ENCODE measurements at places on chromosomes 3 and 15. TPM values are rescaled to one million over a fixed set of nuclear protein-coding genes. Genes with fewer than 3 reads are reported as not detected.

GRCh38 chr3:155495387-155495786 is 201.9 kb upstream of the STRIT1 start:
- no peak for DNase-seq

- DNase-seq = no peak
Observed at GRCh38 chr3:75985432-75985831, 200.1 kb upstream of the ZNF717 start.

- DNase-seq = no peak
Observed at GRCh38 chr3:129315998-129316247, 37.3 kb downstream of the HMCES start.

- peak; percentile 77 for DNase-seq
Observed at GRCh38 chr3:170049146-170050000, 11.6 kb downstream of the GPR160 start.

DNA sequence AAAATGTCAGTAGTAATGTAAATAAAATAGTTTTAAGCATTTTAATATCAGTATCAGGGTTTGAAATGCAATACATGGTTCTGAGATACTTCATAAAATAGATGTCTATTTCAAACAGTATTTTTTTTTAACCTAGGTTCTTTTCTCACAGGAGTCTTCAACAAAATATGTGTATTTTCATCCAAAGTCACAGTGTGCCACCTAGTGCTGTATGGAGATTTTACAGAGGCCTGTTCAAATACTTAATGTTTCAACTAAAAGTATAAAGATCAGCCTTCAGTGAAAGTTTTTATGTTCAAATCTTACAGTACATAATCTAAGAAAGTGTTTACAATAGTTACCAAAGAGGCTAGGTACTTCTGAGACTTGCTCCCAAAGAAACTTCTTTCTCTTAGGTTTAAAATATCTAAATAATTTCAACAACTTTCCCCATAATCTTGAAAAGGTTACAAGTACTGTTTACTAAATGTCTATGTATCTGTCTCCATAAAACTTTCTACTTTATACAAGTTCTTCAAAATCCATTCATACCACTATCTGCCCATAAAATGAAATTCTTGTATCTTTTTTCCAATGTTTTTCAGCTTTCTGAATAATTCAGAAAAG is 38.3 kb downstream of the SCAPER start:
- DNase-seq = no peak

GRCh38 chr3:11078826-11079515 is 75.3 kb upstream of the HRH1 start:
- no peak for DNase-seq

DNA sequence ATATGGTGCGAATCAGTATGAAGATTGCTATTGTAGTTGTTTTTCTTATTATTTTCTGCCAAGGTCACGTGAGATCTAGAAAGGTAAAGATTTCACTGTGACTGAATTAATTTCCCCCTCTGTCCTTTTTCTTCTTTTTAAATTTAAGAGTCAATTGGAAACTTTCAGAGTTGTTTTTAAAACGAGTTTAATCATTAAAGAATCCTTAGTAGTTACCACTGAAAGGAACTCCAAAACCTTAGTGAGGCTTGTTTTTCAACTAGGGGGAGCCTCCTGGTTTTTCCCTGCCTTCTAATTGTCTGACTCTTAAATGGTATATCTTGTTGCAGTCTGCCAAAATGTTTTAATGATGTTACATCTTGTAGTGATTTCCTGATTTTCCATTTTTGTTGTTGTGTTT is 17.6 kb downstream of the P2RY12 start:
- no peak for DNase-seq

GRCh38 chr3:122858373-122858772 is 63.5 kb downstream of the SLC49A4 start:
- no peak for DNase-seq

DNA sequence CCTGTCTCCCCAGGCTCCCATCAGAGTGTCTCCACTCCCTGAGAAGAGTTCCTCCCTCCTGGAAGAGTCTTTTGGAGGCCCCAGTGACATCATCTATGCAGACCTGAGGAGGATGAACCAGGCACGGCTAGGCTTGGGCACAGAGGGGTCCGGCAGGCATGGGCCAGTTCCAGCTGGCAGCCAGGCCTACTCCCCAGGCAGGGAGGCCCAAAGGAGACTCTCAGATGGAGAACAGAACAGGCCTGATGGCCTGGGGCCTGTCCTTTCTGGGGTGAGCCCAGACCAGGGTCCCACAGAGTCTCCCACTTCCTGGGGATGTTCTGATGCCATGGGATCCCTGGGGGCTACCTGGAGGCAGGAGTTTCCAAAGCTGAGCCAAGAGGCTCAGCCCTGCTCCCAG is 8.5 kb downstream of the SH2D7 start:
- DNase-seq = no peak

PRR23B gene
- not detected for total RNA-seq

DNA sequence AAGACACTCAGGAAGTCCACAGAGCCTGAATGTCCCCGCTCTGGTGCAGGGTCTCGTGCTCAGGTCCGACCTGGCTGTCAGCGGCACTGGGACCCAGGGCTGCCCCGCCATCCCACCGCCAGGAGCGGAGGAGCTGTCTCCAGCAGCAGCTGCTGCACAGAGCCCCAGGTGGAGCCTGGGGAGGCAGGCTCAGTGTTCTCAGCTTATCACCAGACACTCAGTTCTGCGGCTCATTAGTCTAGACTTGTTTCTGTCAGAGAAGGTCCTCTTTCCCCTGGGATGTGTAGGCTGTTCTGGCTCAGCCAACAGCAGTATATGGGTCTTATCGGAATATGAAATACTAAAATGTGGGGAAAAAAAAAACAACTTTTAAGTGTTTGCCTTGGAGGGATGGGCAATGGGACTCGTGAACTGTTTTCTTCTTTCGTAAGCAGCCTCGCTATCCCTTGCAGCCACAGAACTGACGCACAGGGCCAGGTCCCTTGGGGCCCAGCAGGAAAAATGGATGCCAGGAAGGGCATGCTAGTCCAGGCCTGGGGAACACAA is 75.9 kb downstream of the KLF13 start:
- DNase-seq = no peak

DNA sequence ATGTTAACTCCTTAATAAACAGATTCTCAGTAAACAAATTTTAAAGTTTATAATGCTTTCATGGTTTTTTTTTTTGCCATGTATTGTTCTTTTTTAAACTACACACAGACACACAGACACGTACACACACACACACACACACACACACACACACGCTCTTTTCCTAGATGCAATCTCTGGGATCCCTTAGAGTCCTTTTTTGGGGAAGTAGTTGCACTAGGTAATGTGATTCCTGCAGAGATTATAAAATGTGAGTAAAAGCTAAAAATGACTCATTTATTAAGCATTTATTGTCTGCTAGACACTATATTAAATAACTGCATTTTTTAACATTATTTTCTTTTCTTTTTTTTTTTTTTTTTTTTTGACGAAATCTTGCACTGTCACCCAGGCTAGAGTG is 19.9 kb downstream of the NDUFB5 start:
- DNase-seq = no peak

IL17RB gene
- total RNA-seq = 3.1 TPM

GRCh38 chr15:67136802-67137201 is 71.4 kb downstream of the SMAD3 start:
- DNase-seq = no peak

DNA sequence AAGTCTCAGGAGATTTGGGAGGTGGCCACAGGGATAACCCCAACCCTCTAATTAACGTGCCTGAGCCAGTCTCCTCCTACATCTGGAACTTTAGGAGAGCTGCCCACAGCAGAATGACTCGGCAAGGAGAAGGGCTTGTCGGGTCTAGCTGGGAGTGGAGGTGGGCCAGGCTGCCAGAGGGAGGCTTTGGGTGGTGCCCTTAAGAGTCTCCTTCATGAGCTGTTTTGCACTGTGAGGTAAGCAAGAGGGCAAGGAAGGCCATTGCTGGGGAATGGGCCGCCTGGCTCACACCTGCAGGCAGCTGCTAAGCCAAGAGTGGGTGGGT is 3.6 kb upstream of the TNK2 start:
- no peak for DNase-seq

Data from Daoy (cell line).